Motor neuron (in vitro differentiated cells): ENCODE measurements at places on chromosomes 3 and 15.

- no peak for ATAC-seq
These were observed 7.6 kb downstream of the HDC start for GRCh38 chr15:50257924-50258323.

DNA sequence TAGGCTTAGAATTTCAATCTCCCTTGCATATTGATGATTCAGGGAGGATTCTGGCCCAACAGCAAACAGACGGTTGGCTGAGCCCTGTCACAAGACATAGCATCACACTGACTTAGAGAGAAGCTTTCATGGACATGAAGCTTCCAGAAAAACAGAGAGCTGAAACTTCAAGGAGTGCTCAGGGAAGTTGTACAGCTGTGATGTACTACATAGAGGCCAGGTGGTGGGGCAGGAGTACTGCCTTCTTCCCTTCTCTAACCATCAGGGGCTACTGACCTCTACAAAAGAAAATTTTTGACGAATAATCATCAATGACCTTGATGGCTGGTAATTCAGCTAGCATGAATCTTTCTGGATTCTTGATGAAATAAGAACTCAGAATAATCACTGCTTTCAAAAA lies 378.5 kb downstream of the ERC2 start:
- no peak for ATAC-seq

GRCh38 chr3:24506966-24507775 lies 12.5 kb upstream of the THRB start:
- ATAC-seq = no peak

DNA sequence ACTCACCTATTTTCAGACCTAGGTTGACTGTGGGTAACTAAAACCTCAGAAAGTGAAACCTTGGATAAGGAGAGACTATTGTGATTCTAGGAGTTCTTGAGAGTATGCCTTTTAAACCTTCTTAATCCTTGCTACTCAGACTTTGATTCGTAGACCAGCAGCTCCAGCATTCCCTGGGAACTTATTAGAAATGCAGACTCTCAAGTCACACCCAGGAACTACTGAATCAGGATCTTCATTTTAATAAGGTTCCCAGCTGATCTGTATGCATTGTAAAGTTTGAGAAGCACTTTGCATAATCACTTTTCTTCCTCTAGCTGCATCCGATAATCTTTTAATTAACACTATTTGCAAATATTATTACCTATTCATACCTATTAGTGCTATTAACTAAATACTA lies 480.3 kb upstream of the KCNMB2 start:
- peak; percentile 52 for ATAC-seq

DNA sequence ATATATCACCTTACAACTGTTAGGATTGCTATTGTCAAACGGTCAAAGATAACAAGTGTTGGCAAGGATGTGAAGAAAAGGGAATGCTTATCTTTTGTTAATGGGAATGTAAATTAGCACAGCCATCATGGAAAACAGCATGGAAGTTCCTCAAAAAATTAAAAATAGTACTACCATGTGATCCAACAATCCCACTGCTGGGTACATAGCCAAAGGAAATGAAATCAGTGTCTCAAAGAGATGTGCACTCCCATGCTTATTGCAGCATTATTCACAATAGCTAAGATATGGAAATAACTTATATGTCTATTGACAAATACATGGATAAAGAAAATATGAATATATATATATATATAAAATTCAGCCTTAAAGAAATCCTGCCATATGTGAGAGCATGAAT lies 274.6 kb downstream of the EDEM1 start:
- no peak for ATAC-seq

GRCh38 chr3:88324788-88325187 lies 175.0 kb downstream of the C3orf38 start:
- ATAC-seq = no peak

GRCh38 chr3:94472511-94472910 lies 409.6 kb downstream of the NSUN3 start:
- no peak for ATAC-seq

- no peak for ATAC-seq
These were observed 341.8 kb upstream of the TBL1XR1 start for GRCh38 chr3:177538750-177539730.
